Amygdala (tissue), 56 donors: ENCODE measurements at places on chromosomes 7 and 10.

DNA sequence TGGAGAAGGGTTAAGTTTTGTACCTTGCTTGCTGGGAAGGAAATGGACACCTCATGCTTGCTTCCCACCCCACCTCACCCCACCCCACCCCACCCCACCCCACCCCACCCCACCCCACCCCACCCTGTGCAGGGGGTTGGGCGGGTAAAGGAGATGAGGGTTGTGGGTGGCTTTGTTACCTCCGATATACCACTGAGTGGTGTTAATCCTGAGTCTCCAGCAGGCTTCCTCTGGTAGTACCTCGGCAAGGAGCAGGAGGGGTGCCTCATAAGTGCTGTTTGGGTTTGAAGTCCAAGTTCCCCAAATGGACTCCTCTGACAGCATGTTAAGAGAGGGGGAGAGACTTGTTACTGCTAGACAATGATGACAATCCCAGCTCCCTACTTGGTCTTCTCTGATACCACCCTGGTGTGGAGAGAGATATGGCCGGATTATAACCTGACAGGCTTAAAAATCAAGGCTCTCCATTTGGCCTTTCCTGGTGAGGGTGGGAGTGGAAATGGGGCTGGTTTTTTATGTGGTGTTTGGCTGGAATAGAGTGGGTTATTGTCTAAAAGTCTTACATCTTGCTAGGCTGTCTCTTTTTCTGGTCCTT, 11.7 kb downstream of the SAMD8 start:
- no peak for DNase-seq

DNA sequence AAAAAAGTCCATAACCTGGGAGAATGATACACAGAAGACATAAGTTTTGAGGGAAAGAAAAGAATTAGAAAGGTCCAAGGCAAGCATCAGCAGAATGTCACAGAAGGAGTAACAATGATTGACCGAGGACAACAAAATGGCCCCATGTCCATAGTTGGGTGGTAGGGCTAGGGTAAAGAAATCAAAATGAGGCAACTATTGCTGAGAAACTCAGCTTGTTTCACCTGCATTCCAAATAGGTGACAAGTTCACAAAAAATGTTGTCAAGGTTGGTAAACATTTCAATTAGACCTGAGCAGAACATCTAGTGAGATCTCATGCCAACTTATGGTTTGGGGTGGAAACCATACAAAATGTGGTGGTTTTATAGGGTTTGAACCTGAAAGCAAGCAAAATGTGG, 22.8 kb upstream of the DLX6 start:
- no peak for DNase-seq

DNA sequence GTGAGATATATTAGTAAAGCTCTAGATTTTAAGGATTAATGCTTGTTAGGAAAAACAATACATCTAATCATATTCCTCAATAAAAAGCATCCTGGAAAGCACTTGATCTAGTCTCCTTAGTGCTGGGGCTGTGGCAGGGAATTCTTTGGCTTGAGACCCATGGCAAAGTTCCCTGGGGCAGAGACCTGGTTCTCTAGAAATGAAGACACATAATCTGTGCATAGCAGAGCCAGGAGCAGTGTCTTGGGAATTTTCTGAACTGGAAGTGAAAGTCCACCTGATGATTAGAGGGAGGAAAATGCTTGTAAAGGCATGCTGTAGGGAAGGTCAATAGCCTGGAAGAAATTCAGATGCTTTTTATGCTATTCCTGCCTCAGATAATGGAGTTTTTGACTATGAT, 247.4 kb downstream of the CDK14 start:
- no peak for DNase-seq

- no peak for DNase-seq
These were observed 1135.4 kb downstream of the XPNPEP1 start for GRCh38 chr10:108787932-108788331.

DNA sequence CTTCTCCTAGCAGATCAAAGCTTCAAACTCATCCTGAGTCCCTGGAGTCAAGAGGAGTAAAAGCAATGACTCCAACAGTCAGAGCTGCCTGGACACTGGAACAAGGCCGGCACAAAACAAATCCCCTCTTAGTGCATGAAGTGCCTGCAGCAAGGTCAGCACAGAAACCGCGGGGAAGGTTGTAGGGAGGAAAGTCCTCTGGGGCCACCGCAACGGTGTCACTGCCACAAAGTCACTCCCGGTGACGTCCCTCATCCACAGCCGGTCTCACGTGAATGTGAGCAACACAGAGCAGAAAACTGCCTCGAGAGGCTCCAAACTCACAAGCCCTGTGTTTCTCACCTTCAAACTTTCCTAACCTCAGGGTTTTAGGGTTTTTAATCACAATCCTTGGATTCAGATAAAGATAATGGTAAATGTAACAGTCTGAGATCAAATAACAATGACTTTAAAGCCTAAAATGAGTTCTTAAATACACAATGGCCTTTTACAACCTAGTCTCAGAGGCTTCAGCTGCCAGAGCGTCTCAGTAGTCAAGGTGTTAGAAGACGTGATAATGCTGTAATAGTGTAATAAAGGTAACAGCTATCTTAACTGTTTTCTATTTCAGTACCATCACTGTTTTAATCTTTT, 274.3 kb downstream of the ZMYND11 start:
- DNase-seq = no peak

DNA sequence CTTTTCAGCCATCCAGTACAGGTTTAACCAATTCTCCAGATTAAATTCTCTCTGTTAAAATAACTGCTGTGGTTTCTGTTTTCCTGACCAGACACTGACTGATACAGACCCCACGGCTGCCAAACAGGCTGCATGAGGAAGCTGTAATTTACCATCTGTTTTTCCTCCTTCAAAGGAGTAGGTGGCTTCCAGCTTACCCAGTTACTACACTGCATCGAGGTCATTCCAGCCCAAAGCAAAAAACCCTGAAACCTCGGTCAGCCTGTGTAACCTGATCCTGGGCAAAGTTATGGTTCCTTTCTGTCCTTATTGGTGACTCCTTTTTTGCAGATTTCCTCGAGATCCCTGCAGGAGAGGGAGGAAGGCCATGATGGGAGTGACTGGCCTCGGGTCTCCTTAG, 27.9 kb upstream of the LOXL4 start:
- no peak for DNase-seq
